ENCODE measurements at places on chromosomes 6 and 20. TPM values are rescaled to one million over a fixed set of nuclear protein-coding genes. Genes with fewer than 3 reads are reported as not detected.

Gene HSPA1A
- 496 TPM for total RNA-seq

DNA sequence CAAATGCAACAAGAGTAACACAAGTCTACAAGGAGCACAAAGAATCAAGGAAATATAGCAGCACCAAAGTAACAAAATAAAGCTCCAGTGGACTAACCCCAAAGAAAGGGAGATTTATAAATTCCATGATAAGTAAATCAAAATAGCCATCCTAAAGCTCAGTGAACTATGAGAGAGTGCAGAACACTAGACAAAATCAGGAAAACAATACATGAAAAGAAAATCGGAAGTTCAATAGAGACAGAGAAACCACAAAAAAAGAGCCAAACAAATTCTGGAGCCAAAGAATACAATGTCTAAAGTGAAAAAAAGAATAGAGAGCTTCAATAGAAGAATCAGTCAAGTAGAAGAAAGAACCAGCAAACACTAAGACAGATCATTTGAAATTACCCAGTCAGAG lies 247.3 kb upstream of the TENT5A start:
- no peak for ATAC-seq

DNA sequence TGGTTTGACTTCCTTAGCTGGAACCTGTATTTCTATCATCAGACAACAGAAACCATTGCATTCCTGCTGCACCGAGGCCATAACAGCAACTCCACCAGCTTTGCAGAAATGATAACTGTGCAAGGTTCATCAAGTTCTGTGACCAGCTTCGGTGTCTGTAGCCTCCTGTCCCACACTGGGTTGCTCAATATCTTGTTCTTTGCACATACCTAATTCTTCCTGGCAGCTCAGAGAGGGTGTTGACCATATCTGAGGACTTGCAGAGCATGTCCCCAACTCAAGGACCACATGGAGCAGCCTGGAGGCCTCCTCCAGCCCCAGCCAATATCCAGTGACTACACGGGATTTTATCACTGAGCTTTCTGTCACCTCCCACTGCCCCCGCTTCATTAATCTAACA lies 59.3 kb upstream of the SCAF8 start:
- ATAC-seq, result no peak

Gene NNAT
- total RNA-seq, result 8.8 TPM

Gene REV3L
- 41.1 TPM for total RNA-seq

- ATAC-seq, result no peak
Measured at GRCh38 chr6:82712826-82713225, 349.2 kb downstream of the TPBG start.
